ENCODE measurements at places on chromosomes 2 and 18.
A peak's percentile ranks its signal among the peaks of the same experiment; 100 is the strongest.

GRCh38 chr18:3747176-3747973 lies 297.4 kb downstream of the TGIF1 start:
- no peak for DNase-seq

GRCh38 chr2:143420313-143420712 lies 291.1 kb downstream of the ARHGAP15 start:
- no peak for DNase-seq

DNA sequence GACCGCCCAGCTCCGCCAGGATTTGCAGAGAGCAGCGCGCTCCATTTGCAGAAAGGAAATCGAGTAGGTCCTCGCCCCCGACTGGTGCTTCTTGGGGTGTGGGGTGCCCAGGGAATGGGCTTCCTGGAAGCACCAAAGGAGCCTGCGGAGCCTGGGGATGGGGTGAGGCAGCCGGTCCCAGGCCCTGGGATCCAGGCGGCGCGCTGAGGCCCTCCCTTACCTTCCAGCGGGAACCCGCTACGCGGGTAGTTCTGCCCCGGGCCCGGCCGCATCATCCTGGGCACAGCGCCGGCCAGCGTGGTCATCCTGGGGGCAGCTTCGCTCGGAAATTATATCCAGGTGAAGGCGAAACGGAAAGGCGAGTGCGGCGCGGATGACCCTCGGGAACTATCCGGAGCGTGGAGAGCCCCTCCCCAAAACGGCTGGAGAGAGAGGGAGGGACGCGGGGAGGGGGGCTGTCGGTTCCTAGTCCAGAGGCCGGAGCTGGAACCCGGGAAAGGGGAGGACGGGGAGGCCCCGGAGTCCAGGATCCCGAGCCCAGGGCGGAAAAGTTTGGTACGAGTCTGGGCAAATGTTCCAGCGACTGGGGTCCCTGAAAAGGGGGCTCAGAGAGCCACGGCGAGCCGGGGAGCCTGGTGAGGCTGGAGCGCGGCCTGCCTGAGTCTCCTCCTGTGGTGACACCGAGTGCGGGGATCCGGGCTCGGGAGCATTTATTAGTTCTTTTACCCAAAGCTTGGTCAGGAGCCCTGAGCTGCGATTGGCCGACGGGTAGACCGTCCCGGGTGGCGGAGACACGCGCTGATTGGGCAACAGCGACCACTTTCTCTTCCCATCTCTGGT lies at the start of gene PAX3:
Gene PAX3 (minus strand): TSS at position 688 of the 840 bp plus-strand sequence. CDS start 383 bp downstream, at position 305.
- peak; percentile 86 for DNase-seq

GRCh38 chr2:38959938-38960608 lies 70.4 kb downstream of the ARHGEF33 start:
- no peak for DNase-seq

GRCh38 chr2:163990541-163990940 lies 254.7 kb upstream of the FIGN start:
- no peak for DNase-seq

- DNase-seq, result no peak
Measured at GRCh38 chr18:77223221-77223639, 26.4 kb upstream of the GALR1 start.

- no peak for DNase-seq
Measured at GRCh38 chr2:177929662-177930522, 142.7 kb downstream of the PDE11A start.

DNA sequence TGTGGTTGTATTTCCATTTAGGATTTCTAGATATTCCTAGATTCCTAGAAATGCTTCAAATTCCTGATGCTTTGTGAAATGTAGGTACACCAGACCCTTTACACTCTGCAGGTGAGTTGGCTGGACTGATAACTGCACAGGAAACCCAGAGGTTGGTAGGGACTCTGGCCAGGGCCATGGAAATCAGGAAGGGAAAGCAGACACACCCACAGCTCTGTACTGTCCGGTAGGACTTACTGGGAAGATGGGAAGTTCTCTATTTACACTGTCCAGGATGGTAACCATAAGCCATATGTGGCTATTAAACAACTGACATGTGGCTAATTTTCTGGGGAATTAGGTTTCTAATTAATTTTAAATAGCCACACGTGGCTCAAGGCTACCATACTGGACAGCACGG lies 31.4 kb downstream of the NEMP2 start:
- no peak for DNase-seq

GRCh38 chr2:128237081-128237534 lies 81.6 kb downstream of the HS6ST1 start:
- no peak for DNase-seq

DNA sequence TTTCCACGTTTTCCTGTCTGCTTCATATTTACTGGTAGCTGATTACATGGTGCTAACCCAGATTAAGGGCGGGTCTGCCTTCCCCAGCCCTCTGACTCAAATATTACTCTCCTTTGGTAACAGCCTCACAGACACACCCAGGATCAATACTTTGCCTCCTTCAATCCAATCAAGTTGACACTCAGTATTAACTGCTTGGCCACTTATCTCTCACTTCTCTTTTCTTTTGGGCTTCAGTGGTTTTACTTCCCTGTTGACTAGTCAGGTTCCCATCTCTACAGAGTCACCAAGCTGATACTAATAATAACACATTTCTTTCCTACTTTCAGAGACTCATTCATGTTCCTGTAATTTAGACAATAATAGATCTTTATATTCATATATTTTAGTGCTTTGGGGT lies 302.2 kb upstream of the MAP2 start:
- DNase-seq, result no peak

DNA sequence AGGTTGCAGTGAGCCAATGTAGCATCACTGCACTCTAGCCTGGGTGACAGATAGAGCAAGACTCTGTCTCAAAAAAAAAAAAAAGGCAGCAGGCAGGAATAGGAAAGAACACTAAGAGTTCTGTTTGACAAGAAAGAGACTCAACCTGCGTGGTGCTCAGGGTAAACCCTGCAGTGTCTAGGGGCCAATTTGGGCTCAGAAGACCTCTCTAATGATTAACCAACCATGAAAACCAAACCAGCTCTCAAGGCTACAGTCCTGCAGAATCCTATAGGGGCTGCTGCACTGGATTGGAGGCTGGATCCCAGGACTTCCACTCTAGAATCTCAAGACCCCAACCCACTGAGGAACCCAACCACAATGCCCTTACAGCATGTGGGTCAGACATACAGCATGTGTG lies 2.4 kb downstream of the TRABD2A start:
- DNase-seq, result no peak

DNA sequence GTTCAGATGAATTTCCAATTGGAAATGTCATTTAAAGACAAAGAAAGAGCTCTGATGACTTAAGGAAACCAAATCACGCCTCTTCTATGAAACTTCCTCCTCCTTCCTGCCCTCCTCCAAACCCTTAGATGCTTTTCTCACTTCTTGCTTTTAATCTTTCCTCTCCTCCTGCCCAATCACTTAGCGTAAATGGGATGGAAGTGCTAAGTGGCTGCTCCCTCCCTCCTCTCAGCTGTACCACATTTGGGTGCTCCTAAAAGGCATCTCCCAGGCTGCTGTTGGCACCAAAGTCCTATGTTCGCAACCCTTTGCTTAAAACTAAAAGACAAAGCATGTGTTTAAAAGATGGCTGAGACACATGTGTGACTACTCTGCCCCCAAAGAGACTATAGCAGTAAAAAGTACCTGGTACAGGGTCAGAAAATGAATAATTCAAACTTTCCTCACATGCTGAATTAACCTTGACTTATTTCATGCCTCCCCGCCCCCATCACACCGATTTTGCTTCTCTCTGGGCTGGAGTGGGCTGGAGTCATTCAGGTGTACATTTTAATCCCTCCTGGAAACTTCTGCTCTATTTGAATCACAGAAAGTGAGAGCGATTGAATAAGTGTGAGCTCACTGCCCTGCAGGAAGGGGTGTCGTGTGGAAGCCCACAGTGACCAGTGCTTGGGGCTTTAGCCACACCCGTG lies 59.2 kb upstream of the KLF7 start:
- no peak for DNase-seq

DNA sequence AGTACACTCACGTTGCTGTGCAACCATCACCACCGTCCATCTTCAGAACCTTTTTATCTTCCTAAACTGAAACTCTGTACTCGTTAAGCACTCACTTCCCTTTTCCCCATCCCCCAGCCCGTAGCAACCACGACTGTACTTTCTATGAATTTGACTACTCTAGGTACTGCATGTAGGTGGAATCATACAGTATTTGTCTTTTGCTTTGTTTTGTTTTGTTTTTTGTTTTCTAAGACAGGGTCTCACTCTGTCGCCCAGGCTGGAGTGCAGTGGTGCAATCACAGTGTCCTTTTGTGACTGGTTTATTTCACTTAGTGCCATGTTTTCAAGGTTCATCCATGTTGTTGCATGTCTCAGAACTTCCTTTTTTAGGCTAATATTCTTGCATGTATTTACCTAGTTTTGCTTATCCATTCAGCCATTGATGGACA lies 7.0 kb upstream of the TYMS start:
- no peak for DNase-seq

DNA sequence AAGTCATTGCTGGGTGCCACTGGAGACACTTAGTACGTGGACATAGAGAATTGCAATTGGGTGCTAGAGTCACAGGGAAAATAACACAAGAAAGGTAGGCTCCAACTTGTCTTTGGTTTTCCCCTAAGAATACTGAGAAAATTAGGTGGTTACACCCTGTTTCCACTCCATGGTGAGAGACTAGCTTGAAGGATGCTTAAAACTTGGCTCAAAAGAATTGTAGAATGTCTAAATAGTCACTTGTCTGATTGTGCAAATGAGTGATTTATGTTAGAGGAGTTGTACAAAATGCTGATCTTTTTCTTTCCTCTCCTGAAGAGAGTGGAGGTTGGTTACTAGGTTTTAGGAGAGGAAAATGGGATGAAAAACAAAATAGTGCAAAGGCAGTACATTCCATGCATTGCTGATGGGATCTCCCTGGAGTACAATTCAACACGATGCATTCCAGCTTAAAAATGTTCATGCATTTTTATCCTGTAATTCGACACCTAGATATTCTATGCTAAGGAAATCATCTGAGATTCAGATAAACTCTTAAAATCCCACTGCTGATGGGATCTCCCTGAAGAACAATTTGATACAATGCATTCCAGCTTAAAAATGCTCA lies 2.2 kb upstream of the SERPINB12 start:
- no peak for DNase-seq

GRCh38 chr2:235511751-235512698 lies 18.2 kb downstream of the AGAP1 start:
- no peak for DNase-seq

- DNase-seq, result no peak
Measured at GRCh38 chr2:148560496-148560895, 84.1 kb upstream of the EPC2 start.

DNA sequence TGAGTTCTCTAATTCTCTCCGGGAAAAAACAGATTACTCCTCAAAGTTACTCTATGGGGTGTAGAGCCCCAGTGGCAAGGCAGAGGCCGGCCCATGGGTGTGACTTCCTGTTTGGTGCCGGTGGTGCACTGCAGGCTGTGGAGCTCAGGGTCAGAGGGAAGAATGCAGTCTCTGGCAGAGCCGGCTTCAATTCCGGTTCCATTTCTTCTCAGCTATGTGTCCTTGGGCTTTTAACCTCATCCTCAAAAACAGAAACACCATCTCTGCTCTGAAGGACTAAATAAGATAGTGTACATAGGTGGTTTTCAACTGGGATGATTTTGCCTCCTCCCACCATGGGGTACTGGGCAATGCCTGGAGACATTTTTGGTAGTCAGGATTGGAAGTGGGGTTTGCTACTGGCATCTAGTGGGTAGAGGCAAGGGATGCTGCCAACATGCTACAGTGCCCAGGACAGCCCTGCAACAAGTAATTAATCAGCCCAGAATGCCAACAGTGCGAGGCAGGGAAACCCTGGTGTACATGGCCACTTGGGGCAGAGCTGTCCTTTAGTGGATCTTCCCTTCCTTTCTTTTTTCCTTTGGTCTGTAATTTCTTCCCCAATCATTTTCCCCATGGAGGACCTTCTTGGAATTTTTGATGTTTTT lies 81.2 kb downstream of the INSIG2 start:
- no peak for DNase-seq

DNA sequence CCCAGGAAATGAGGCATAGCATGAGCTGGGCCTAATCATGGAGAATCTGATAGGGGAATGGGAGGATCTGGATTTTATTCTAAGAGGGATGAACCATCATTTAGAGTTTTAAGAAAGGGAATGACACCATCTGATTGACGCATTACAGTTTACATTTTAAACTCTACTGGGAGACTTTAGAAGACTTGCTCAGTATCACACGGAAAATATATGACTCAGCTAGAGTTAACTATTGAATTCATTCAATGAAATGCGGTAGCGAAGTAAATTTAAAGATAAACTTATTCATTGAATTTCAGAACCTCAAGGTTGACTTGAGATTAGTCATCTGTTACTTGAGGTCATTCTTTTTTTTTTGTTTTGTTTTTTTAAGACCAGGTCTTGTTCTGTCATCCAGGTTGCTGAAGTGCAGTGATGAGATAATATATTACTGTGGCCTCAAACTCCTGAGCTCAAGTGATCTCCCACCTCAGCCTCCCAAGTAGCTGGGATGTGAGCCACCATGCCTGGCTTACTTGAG lies 25.0 kb downstream of the MC4R start:
- no peak for DNase-seq

- no peak for DNase-seq
Measured at GRCh38 chr18:55237660-55238059, 278.4 kb upstream of the CCDC68 start.

DNA sequence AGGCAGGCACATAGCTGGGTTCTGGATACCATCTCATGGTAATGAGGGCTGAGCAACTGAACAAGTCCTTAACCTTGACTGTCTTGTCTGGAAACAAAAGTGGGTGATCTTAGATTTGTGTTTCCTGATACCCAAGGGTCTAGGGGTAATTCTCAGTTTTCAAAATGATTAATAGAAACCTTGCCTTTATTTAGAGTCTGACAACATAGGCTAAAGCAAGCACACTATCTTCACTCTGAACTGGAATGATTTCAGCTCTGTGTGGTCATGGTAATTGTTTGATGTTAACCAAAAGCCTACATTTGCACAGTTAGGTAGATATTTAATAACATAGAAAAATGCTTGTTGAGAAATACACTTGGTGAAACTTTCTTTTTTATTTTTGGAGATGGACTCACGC lies 6.8 kb upstream of the LAMA3 start:
- DNase-seq, result no peak

GRCh38 chr2:19987936-19988335 lies 2.0 kb downstream of the WDR35 start:
- no peak for DNase-seq

DNA sequence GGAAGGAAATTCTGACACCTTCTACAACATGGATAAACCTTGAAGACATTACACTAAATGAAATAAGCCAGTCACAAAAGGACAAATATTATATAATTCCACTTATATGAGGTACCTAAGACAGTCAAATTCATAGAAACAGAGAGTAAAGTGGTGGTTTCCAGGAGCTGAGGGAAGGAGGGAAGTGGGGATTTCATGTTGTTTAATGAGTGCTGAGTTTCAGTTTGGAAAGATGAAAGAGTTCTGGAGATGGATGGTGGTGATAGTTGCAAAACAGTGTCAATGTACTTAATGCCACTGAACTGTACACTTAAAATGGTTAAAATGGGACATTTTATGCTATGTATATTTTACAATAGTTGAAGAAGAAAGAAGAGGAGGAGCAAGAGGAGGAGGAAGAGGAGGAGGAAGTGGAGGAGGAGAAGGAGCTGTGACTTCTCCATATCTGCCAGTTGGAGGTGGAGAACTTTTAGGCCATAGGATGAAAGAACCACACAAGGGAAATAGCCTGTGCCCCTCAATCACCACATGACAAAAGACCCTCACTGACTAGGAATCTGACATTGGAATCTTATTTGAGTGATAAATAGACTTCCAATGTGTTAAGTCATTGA lies 55.3 kb upstream of the LGALSL start:
- DNase-seq, result no peak

Measured in HEK293T (cell line).